ENCODE measurements at places on chromosomes 3 and 15.

- no peak for DNase-seq
Observed at GRCh38 chr3:162507397-162507796, 1010.8 kb downstream of the OTOL1 start.

GRCh38 chr3:159884661-159885402, 103.8 kb upstream of the IL12A start:
- DNase-seq: peak; percentile 78

- DNase-seq: no peak
Observed at GRCh38 chr3:49715611-49716121, 3.8 kb downstream of the AMIGO3 start.

DNA sequence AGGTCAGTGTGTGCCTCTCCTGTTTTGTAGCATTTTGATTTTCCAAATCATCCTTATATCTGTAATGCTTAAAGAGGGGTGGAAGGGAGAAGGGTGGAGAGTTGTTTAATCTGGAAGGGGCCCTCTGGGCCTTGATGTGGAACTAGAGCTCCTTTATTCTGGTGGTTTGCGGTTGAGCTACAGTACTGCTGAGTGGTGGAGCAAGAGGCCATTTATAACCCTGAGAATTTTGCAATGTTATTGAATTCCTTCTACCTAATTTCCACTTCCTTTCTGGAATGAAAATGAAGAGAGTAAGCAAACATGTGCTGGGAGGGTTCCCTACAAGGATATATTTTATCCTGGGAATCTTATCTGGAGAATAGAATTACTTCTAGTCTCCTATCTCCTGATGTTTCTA, 35.3 kb upstream of the TUBGCP5 start:
- peak; percentile 64 for DNase-seq

DNA sequence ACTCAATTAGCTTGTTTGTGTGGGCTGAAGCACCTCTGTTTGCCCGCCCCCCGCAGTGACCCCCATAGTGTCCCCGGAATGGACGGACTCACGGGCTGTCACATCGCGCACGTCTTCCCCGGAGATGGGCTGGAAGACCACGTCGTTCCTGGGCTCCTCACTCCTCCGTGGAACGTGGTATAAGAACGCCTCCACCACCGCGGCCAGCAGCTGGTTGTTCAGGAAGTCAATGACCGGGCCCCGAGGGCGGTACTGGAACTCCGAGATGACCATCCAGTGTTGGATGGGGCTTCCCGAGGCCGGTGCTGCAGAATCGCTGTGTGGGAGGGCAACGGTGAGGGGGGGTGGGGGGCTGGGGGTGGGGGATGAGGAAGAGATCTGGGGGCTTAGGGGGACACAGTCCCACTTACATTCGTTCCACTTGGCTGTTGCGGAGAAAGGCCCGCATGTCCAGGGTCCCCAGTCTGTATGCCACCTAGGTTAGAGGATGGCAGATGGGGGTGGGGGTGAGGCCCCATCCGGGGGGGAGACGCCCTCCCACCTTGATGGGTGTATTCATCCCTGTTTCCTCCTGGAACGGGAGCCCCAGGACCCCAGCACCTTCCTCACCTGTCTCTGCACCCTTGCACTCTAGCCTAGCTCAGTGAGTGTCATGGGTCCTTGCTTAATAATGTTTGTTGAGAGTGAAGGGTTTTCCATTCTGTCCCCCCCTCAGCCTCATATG, 30.2 kb downstream of the MUC20 start:
- no peak for DNase-seq

DNA sequence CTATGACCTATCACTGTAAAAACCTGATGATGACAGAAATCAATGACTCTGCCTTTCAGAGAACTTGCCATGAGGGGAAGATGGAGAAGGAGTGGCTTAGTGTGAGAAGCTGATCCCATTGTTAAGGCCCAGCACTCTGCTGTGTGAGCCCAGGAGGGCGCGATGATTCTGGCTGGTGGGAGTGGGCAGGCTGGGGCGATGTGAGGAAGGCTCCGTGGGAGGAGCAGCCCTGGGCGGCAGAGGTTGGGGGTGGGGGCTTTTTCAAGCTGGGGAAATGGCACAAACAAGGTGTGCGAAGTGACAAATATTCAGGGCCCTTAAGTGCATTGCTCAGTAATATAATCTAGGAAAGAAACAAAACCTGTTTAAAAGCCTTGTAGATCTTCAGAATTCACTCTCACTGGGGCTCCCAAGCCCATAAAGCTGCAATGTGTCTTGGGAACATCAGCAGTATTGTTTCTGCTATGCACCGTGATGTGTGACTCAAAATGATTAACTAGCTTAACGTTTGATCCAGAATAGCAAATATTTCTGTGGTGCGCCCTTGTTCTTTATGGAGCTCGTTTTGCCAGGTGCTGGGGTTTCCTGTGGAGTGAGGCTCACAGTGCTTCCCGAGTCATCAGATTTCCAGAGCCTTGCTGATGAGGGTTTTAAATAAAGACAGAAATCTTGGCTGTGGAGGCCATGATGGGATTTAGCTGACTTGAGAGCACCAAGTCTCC, 141.0 kb downstream of the CHDH start:
- DNase-seq: no peak

DNA sequence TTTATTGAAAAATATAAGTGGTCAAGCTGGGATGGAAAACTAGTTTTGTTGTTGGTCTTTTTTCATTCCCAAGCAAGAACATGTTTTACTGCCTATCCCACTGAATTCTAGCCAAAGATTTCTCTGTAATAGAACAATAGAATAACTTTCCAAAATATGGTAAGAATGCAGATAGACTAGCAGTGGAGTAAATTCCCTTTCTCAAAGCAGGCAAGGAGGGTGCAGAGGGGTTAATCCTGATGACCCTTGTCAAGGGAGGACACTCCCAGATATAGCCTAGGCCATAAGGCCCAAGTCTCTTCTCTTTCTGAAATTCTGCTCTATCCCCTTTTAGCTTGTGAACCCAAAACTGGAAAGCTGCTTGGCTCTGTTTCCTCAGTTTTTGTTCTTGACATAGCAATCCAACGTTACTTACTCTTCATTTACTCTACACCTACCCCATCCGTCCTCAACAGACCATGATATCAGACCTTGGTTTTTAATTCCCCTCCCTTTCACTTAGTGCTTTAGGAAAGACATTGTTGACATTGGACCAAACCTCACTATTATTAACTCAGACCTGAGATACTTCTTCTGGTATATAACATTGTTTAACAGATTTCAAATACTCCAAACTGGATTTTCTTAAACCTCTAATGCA, 453.6 kb upstream of the THBS1 start:
- DNase-seq: no peak

Measured in KBM-7 (cell line).